ENCODE measurements at places on chromosomes 7 and 10.

DNA sequence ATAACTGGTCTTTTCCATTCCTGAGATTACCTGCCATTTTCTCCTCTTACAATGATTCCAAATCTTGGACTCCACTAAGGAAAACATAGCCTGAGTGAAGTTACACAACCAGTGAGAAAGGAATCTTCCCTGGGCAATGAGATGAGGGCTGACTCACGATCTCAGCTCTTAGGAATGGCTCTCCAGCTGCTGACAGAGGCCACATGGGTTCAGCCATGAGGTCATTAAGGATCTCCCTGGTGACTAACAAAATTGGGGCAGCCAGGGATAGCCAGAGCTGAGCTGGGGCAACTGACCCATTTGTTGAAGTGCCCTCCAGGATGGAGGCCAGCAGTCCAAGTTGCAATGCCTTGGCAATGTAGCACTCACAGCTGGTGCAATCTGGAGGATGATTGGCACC lies 78.7 kb upstream of the MKLN1 start:
- DNase-seq: no peak

- DNase-seq: no peak
Measured at GRCh38 chr7:55095672-55096071, 76.9 kb downstream of the EGFR start.

DNA sequence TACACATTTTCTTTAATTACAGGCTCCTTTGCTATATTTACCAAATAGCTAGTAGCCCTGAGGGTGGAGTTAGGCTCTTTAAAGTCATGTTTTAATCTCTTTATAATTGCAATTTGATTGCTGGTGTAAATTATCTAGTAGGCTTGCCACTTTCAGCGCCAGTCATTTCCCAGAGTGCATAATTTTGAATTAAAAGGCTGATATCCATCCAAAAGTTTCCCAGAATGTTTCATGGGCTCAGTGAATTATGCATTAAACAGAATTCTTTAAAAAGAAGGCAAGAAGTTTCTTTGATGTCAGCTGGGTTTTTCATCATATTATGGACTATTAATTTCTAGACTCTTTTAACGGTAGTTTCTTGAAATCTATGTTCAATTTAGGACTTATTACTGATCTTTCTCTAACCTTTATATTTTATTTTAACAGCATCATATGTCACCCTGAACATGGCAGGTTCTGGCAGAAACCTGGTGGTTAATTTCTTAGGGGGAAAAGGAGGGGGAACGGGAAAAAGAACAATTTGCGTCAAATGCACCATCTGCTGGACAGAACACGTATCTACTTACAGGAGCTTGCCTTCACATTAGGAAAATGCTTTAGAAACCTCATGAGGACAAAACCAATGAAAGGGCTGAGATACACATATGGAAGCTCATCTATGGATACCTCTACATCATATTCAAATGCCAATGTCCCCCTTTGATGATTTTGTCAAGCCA lies 171.1 kb downstream of the GRM3 start:
- no peak for DNase-seq

GRCh38 chr7:150580638-150581394 lies 13.6 kb downstream of the GIMAP4 start:
- no peak for DNase-seq

- DNase-seq: peak; percentile 77
Measured at GRCh38 chr10:97821308-97822038, 28.2 kb upstream of the GOLGA7B start.

DNA sequence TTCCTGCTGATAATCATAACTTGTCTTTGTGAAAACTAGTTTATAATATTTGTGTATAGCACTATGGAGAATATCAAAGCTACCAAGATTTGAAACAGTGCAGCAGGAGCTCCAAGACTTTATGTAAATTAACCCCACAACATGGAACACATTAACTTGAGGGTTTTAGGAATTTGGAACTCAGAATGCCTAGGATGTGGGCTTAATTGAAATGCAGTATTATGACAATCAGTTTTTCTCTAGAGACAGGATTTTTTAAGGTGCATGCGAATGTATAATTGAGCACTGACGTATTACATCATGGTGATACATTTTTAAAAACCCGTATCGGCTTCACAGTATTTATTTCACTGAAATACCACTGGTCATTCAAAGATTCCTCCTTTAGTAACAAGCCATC lies 313.1 kb upstream of the DGKB start:
- no peak for DNase-seq

GRCh38 chr10:119526149-119526548 lies 16.4 kb downstream of the RGS10 start:
- DNase-seq: no peak

DNA sequence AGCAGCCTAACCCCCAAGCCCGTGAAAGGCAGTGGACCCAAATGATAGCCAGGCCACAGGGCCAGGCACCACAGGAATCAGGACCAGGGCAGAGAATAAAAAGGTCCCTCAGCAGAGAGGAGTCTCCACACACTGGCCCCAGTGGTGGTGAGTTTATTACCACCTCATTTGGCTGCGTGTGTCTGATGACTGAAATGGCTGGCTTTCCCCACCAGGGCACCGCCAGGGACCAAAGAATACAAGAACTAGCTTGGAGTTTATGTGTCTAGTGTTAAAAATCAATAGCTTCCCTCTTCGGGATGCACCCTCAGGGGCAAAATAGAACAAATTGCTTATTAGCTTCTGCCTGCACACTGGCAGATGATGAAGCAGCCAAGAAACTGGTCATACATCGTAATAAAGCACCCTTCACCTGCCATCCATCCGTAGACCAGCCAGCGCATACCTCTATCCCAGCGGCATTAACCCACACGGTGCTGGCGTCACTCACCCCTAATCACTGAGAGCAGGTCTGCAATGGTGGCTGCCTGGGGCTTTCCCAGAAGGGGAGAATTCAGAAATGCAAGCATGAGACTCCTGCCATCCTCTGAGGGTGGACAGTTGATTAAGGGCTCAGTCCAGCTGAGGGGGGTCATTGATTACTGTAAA lies 223.7 kb upstream of the ZMIZ1 start:
- no peak for DNase-seq

- peak; percentile 69 for DNase-seq
Measured at GRCh38 chr7:20831451-20831850, 44.8 kb upstream of the SP8 start.

- no peak for DNase-seq
Measured at GRCh38 chr7:49001610-49002033, 77.3 kb downstream of the CDC14C start.

GRCh38 chr7:142745745-142746144 lies 3.5 kb upstream of the PRSS1 start:
- DNase-seq: no peak

DNA sequence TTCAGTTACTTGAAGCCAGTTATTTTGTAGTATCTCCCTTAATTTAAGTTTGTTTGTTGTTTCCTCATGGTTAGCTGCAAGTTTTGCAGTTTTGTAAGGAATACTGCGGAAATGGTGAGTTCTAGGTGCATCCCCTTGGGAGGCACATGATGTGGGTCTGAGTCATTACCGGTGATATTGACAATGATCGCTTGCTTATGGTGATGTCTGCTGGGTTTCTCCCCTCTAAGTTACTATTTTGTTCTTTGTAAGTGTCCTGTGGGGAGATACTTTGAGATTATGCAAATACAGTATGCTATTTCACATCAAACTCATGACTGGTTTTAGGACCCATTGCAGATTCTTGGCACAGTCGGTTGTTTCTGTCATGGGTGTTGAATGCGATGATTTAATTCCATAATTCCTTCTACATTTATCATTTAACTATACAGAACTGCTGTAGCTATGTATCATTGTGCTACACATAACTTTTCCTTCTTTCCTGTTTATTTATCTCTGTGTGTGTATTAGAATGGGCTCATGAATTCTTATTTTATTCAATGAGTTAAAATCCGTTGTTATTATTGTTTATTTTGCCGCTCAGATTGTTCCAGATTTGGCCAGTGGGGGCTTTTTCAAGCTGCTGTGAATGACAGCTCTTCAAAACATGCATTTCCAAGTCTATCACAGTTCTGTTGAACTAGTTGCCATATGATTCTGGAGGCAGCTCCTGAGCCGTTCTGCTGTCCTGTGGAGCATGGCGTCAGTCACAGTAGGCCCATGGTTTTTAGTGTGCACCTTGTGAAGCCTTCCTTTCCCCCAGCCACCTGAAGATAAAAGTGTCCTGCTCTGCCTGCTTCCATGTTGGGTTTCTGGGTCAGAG lies 18.4 kb downstream of the TSPAN14 start:
- DNase-seq: no peak

DNA sequence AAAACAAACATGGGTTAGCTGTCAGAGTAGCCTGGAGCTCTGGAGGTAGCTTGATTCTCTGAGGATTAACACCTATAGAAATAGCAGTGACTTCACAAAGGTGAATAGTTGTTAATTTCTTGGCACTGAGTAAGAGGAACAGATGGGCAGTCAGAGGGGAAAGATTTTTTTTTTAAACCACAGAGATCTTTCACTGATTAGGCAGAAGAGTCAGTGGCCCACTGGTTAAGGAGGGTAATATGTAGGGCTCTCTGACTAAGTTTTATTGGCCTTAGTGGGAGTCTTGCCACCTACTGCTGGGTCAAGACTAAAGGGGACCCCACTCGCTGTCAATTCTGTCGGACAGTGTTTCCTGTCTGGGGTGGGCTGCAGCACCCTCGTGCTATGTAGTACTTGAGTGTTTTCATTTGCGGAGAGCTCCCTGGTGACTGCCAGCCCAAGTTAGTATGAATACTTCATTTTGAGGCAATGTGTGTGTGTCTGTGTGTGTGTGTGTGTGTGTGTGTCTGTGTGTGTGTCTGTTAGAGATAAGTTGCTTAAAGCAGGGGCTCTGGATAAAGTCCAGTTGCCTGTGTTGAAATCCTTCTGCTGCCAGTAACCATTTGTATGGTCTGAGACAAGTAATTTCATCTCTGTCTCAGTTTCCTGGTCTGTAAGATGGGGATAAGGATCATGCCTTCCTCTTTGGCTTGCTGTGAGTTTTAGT lies 145.2 kb downstream of the ARID5B start:
- peak; percentile 5 for DNase-seq

DNA sequence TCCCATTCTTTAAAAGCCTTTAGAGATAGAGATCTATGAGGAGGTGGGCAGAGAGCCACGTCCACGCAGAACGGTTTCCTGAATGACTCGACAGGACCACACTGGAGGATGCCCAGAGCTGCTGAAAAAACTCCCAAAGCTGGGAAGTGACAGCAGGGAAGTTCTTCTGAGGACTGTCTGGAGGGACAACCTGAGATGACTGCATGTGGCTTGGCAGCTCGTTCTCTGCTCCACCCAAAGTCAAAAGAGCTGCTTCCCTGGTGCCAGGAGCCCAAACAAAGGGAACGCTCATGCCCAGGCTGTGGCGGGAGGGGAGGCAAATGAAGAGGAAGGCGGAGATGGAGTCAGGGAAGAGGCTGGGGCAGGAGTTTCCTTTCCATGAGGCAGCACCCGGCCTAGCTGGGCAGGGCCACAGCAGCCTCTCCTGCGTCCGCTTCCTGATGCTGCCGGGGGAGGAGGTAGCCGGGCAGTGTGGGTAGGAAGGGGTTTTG lies 95.4 kb downstream of the CCDC3 start:
- DNase-seq: no peak

GRCh38 chr10:75596930-75597620 lies 165.7 kb downstream of the LRMDA start:
- no peak for DNase-seq

DNA sequence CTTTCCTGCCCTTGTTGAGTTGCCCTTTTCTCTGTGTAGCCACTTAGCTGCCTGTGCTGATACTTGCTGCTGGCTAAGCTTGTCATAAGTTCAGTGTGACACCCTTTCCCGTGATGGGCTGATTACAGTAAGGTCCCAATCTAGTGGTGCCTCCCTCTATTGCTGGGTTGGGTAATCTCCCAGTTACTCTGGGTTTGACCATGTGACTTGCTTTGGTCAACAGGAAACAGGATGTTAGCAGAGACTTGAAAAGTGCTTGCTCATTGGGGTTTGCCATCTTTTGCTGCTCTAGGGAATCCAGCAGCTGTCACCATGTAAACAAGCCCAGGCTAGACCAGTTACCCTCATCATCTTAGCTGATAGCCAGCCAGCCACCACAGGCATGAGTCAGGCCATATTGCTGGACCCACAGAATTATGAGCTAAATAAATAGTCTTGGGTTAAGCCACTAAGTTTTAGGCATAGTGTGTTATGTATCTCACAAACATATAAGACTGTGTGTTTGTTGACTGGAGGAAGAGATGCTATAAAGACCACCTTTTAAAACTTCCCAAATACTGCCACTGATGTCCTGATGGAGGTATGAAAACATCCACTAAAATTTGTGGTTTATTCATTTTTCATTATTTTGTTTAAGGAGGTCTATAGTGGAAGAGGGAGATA lies 4.0 kb upstream of the LEP start:
- DNase-seq: no peak

DNA sequence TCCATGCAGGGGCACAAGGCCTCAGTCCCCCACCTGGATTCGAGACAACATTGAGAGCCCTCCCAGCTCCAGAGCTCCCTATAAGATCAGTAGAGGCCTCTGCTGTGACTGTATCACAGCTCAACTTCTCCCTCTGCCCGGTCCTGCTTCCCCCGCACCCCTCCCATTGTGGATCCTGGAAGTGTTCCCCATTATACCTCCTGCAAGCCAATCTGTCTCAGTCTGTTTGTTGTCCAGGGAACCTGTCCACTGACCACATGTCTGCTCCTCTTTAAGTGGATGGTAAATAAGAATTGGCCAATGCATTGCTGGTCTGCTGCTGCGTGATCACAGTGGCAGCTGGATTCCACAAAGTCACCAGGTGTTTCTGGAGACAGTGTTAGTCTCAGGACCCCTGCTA lies 259.7 kb upstream of the HABP2 start:
- no peak for DNase-seq

GRCh38 chr10:69802424-69803161 lies 887 bp downstream of the COL13A1 start:
- DNase-seq: peak; percentile 79

Data from cerebellum (tissue), 4 donors.